ENCODE measurements at places on chromosomes 3 and 15. TPM values are rescaled to one million over a fixed set of nuclear protein-coding genes. Genes with fewer than 3 reads are reported as not detected.

DNA sequence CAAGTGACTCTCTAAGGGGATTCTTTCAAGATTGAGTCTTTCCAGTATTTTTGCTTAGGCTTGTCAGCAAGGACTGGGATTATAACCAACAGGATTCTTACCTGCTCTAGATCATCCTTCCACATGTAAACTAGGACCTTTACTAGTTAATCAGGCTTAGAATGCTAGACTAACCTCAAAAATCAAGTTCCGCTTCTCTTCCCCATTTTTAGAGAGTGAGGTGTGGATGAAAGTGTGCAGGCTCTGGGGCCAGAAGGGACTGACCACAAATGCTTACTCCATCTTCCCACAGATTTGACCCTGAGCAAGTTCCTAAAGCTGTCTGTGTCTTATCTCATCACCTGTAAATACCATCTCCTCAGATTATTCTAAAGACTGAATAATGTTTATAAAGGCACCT, 89.5 kb upstream of the IL12A start:
- peaks cover 9% of the 10 kb centered on the region for H3K36me3 ChIP-seq
- no peak overlapping the region for H3K27ac ChIP-seq
- no peak for DNase-seq
- H3K27me3 ChIP-seq, result no peaks in the 10 kb centered on the region
- H3K4me3 ChIP-seq, result no peak overlapping the region

DNA sequence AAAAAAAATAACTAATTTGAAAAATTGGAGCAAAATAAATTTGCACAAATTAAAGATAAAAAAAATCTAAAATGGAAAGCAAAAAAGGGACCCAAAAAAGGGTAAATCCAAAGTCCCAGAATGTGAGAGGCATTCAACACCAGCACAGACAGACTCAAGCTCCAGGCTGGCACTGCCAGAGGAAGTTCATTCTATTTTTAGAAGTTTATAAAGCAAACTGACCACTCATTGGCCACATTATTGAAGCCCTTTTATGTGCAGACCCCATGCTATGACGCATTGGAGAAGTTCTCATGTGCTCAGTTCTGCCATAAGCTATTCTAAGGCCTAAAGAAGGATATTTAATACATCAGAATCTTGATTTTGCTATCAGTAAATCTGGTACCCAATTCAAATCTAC, 17.6 kb upstream of the BOC start:
- no peaks in the 10 kb centered on the region for H3K4me1 ChIP-seq
- H3K27me3 ChIP-seq, result no peaks in the 10 kb centered on the region
- H3K27ac ChIP-seq, result no peak overlapping the region
- no peak overlapping the region for H3K4me3 ChIP-seq

CHRFAM7A gene
- polyA plus RNA-seq, result 10.9 TPM

DNA sequence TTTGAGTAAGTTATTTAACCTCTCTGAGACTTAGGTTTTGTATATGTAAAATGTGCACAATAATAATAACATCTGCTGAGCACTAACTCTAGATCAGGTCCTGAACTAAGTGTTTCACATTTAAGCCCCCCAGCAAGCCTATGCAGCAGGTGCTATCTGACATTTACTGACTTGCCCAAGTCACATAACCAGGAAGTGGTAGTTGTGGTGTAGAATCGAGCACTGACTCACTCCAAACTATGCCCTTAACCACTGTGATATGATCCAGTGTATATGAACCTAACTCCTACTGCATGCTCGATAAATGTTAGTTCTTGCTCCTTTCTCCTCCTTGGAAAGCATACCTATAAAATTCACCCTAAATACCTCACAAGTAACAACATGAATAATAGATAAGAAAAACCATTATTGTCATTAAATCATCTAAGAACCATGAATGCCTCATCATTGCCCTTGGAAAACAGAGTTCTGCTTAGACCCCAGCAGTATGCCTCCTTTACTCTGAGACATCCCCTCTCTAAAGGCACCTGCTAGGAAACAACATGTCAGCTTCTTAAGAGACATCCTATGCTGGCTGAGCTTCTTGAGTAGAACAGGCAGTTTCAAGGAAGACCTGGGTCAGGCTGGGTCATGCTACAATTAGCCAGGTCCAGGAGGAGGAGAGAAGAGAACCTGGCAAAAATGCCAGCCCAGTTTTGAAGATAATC, 3.0 kb upstream of the SHC4 start:
- H3K27me3 ChIP-seq, result no peaks in the 10 kb centered on the region
- no peak overlapping the region for H3K4me3 ChIP-seq
- peaks cover 16% of the 10 kb centered on the region for H3K4me1 ChIP-seq
- no peak overlapping the region for H3K27ac ChIP-seq
- H3K36me3 ChIP-seq, result no peaks in the 10 kb centered on the region

PPARG gene
- polyA plus RNA-seq, result 3.7 TPM

- no peaks in the 10 kb centered on the region for H3K36me3 ChIP-seq
- H3K27ac ChIP-seq, result no peak overlapping the region
- no peak overlapping the region for H3K4me3 ChIP-seq
- peaks cover 4% of the 10 kb centered on the region for H3K4me1 ChIP-seq
These were observed 66.4 kb downstream of the TCF12 start for GRCh38 chr15:56984681-56985481.

CFAP161 gene
- 1.4 TPM for polyA plus RNA-seq

DNA sequence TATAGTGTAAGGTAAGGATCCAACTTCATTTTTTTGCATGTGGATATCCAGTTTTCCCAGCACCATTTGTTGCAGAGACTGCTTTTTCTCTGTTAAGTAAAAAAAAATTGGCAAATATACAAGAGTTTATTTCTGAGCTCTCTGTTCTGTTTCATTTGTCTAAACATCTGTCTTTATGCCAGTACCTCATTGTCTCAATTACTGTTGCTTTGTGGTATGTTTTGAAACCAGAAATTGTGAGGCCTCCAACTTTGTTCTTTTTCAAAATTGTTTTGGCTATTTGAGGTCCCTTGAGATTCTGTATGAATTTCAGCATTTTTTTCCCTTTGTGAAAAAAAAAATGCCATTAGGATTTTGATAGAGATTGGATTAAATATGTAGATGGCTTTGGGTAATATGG, 150.5 kb downstream of the MINAR1 start:
- no peak overlapping the region for H3K27ac ChIP-seq
- H3K27me3 ChIP-seq, result no peaks in the 10 kb centered on the region
- no peak for DNase-seq

DNA sequence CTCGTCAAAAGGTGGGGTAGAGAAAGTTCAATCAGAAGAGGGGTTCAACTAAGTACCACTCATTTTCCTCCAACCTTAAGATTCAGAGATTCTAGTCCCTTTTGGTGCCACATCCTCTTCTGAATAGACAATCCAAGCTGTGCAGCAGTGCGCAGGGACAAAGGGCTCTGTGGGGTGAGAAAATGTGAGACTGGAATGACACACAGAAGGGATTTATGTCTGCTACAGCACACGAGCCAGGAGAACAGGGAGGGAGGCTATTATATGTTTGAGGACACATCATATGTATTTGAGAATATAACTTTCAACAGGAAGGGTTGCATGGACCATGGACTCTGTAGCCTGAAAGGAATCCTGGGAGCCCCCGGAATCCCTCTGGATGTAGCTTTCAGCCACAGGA, 33.0 kb downstream of the LSM3 start:
- DNase-seq, result no peak
- H3K4me3 ChIP-seq, result no peak overlapping the region
- H3K36me3 ChIP-seq, result no peaks in the 10 kb centered on the region
- H3K4me1 ChIP-seq, result no peaks in the 10 kb centered on the region
- H3K27me3 ChIP-seq, result no peaks in the 10 kb centered on the region
- H3K27ac ChIP-seq, result no peak overlapping the region

DNA sequence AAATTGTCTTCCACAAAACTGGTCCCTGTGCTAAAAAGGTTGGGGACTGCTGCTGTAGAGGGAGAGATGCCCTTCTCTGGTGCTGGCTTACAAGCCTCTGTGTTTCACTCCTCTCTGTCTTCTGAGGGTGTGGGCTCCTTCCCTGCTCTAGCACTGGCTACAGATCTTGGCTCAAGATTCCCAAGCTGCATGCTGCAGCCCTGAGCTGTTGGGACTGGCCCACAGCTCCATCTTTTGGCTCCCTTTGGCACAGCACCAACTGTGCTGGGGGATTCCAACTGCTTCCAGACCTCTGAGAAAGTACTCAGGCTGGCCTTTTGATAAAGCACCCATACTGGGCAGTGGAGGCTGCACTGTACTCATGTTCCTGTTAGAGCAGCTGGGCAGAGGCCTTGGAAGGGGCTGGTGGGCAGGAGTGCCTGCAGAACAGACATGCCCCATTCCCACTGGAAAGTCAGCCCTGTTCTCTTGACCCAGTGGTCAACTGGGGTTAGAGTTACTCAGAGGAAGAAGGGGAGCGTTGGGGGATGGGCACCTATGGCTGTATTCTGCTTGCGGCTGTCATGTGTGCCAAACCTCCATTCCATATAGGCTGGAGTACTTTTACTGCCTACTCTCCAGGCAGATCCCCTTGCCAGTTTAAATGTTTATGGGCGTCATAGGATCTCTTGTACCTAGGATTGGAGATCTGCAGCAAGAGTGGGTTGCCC, 55.7 kb downstream of the GALK2 start:
- no peak overlapping the region for H3K27ac ChIP-seq
- no peaks in the 10 kb centered on the region for H3K36me3 ChIP-seq
- no peak overlapping the region for H3K4me3 ChIP-seq

GRCh38 chr3:154759966-154760365, 320.2 kb upstream of the MME start:
- H3K4me3 ChIP-seq, result no peak overlapping the region
- no peaks in the 10 kb centered on the region for H3K27me3 ChIP-seq
- no peak overlapping the region for H3K27ac ChIP-seq
- H3K4me1 ChIP-seq, result no peaks in the 10 kb centered on the region

All from spinal cord (tissue), 10 donors.